ENCODE measurements at places on chromosomes 3 and 15. TPM values are rescaled to one million over a fixed set of nuclear protein-coding genes. Genes with fewer than 3 reads are reported as not detected.

GRCh38 chr3:32820971-32821685 is 3.3 kb downstream of the TRIM71 start:
- no peak for DNase-seq

DNA sequence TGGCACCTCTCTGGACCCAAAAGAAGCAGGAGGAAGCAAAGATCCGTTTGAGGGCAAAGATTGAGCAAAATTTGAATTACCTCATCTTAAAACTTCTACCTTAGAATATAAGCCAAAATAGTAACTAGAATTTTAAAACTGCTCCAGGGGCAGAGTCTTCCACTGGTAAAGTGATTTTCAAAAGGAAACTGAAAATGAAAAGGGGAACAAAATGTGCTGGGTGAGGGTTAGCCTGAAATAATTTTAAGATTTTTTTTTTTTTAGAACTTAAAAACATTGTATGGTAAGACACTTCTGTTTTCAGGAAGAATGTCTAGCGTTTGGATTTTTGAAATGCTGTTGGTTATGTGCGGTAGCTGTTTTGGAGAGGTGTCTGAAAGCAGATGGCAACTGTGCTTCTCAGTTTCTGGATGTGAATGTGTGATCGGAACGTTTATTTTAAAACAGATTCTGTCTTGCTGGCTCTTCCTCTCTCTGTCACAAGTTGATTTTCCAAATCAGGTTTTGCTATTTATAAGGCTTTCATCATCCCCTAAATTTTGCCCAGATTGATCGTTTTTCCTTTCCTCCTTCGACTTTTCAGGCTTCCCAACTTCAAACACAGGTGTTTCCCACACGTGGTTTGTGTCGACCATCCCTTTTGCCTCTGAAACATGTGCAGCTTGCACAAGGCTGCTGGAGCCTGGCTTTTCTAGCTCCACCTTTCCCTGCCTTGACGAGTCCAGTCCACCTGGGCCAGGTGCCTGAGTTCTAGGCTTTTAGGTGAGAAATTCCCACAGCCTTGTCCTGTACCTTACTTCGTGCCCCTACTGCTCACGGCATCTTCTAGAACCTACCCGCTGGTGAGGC is 3.3 kb downstream of the LRRK1 start:
- DNase-seq = no peak

The CD200 gene
- polyA plus RNA-seq = 23.5 TPM

DNA sequence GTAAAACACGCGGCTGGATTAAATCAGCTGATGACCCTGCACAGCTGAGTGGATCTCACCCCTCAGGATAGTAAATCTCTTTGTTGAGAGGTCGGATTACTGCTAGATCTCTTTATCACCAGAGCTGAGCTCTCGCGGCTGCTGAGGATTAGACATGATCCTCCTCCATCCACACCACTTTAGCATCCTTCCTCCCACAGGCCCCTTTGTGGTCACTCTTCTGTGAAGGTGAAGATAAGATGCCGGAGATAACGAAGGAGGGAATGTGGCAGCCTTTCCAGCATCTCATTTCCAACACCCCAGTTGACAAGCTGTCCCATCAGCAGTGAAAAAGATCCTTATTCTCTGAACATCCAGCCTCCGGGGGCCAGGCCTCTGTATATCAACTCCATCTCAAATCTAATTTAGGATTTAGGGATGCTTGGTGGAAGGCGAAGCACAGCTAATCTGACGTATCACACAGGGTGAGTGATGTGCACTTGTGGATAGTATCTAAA is 47.5 kb upstream of the SELENOK start:
- DNase-seq = no peak

- DNase-seq = no peak
These were observed 36.7 kb upstream of the BCL6 start for GRCh38 chr3:187782006-187782405.
